ENCODE measurements at places on chromosomes 4 and X.

- no peak for DNase-seq
These were observed 225.8 kb upstream of the ETNPPL start for GRCh38 chr4:108988464-108989195.

DNA sequence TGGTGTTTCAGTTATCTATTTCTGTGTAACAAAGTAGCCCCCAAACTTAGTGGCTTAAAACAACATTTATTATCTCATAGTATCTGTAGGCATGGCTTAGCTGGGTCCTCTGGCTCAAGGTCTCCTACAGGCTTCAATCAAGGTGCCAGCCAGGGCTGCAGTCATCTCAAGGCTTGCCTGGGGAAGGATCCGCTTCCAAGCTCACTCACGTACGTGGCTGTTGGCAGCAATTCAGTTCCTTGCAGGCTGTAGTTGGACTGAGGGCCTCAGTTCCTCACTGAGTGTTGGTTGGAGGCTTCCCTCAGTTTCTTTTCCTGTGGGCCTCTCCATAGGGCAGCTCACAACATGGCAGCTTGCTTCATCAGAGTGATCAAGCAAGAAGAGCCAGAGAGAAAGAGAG, 9.3 kb downstream of the FAM120C start:
- DNase-seq, result no peak

DNA sequence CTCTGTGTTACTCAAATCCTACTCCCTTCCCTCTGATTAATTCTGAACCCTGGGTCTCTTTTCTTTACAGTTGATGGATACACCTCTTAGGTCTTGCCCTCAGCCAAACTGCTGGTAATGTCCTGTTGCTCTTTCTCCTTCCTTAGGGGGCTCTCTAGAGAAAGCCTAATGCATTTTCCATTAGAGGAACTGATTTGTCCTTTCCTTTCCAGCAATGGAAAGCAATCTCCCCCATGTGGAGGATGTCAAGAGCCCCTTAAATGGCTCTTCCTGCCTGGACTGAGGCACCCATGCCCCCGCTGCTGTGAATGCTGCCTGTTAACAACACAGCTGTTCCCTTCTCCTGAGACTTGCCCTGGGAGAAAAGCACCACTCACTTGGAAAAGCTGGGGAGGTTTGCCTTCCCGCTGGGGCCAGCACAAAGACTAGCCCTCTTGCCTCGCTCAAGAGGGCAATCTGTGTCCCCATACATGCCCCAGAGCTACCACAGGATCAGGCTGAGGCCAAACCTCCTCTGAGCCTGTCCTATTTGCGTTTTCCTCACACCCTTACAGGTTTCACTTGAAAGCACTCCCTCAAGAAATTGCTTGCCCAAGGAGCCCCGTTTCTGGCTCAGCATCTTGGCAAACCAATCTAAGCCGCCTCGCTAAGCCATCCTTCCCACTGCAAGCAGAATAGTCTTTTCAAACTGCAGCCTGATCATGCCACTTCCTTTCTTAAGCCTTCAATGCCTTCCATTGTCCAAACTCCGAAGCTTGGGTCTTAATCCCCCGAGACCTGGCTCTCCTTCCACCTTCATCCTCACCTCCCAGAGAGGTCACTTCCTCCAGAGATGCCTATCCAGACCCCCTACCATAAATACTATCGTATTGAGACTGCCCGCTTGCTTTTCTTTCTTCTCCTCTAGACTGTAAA, 23.2 kb upstream of the SMIM20 start:
- DNase-seq, result no peak

DNA sequence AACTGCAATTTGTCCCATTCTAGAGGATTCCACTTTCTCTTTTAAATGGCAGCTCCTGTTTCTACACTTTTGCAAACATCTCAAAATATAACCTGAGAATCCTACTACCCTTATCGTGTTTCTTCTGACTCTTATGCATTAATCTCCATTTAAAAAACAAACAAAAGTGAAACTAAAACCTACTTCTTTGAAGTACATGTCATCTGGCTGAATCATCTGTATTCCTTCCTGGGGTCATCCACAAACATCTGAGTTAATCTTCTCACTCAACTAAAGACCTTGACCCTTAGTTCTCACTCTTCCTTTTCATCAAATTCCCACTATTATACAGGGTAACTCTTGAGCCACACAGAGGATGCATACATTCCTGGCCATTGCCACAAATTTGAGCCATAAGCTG, 584.8 kb downstream of the PPARGC1A start:
- DNase-seq, result no peak

GRCh38 chr4:182897601-182898478, 19.3 kb downstream of the DCTD start:
- no peak for DNase-seq

- no peak for DNase-seq
These were observed 505.0 kb upstream of the PITX2 start for GRCh38 chr4:111127841-111128240.

DNA sequence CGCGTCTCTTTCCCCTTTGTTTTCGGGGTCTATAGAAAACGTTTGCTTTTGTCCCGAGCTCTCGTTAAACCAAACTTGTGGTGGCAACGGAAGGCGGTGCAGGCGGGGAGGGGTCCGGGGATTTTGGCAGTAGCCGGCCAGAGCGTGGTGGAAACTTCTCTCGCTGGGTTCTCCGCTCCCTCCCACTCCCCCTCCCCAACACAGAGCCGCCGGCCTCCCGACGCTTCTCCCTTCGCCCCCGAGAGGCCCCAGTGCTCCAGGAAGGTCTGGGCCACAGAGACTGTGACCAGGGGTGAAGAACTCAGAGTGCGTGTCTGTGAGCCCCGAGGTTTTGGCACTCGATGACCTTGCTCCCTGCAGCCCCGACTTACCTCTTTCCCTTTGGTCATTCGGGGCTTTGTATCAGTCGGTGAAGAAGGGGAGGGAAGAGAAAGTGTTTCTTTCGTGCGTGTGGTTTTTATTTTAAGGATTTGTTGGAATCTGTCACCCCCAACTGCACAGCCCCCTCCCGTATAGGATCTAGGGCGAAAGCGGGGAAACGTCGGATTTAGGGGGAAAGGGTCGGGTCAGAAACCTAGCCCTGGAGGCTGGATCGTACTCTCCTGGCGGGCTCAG, 9.0 kb upstream of the BCOR start:
- DNase-seq, result no peak

DNA sequence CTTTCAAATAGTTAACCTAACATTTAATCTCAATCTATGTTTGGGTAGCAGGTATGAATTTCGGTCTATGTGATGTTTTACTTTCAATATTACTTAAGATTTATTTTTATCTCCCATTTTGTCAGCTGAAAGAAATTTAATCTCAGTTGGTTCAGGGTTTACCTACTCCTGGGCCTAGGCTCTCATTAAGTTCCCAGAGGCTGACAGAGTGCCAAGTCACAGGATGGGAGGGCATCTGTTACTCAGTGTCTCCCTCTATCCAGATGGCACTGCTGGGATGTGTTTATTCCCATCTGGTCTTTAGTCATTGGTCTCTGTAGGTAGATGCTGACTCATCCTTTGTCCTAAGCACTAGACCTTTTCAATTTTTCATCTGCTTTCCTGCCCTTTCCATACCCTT, 129.4 kb upstream of the ARSJ start:
- DNase-seq, result no peak

DNA sequence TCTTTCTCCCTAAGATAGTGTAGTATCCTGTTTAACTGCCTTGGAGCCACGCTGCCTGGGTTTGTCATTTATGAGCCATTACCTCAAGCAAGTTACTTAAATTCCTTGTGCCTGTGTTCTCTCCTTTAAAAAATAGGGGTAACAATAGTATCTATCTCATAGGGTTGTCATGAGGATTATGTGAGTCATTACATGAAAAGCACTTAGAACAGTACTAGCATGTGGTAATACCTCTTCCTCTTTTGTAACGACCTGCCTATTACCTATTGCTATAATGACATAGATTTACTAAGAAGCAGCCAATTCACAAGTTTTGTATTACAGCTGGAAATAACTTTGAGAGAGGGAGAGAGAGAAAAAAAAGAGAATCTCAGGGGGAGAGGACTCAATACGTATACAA, 834.7 kb downstream of the RAPGEF2 start:
- DNase-seq, result no peak

DNA sequence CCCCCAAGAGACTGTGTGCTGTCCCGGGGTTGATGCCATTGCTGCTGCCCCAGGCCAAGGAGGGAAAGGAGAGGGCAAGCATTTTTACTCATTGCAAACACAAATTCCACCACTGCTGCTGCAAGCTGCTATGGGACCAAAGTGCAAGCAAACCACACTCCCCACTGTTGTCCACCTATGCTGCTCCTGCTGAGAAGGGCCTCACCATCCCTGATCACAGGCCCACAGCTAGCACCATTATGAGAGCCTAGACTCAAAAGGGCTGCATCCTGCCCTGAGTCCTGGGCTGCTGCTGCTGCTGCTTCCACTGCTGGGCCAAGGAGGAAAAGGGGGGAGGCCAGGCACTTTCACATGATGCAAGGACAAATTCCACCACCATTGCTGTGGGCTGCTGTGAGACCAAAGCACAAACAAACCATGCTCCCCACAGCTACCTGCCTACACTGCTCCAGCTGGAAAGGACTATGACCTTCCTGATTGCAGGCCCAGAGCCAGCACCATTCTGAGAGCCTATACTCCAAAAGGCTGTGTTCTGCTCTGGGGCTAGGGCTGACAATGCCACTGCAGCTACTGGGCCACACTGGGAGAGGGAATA, 218.2 kb upstream of the ZCCHC13 start:
- DNase-seq, result no peak

- DNase-seq, result peak; percentile 8
These were observed 75.1 kb downstream of the PRKX start for GRCh38 chrX:3638280-3638873.

GRCh38 chr4:120261117-120261516, 194.5 kb upstream of the MAD2L1 start:
- DNase-seq, result no peak

GRCh38 chrX:153819384-153820040, 10.8 kb downstream of the PDZD4 start:
- DNase-seq, result no peak

DNA sequence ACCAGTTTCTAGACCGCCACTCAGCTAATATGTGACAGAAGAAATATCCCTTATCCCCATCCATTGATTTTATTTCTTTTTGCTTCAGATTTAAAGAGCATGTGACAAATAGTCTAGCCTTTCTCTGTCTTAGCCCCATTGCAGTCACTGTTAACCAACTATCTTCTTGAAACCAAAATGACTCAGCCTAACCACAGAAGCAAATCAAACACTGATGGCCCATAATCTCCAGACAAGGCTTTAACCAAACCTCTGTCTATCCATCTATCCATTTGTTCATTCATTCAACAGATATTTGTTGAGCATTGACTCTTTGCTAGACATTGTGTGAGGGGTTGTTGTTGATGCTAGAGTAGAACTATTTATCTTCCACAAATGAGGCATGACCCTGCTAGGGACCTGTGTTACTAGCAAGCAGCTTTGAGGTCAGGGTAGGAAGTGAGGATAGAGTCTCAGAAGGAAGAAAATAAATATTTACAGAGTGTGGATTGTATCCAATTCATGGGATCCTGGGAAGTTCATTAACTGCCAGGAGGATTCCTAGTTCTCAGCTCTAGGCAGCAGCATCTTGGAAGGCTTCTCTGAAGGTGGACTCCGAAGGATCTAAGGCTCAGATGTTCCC, 22.5 kb downstream of the HNRNPH2 start:
- no peak for DNase-seq

DNA sequence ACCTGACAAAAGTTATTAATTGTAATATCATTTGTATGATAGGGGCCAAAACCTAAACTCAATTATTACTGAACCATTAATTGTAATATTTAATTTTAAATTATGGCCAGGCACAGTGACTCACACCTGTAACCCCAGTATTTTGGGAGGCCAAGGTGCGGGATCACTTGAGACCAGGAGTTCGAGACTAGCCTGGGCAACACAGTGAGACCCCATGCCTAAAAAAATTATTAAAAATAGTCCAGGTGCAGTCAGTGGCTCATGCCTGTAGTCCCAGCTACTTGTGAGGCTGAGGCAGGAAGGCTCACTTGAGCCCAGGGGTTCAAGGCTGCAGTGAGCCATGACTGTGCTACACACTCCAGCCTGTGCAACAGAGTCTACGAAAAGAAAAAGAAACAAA, 18.0 kb downstream of the PPAT start:
- DNase-seq, result no peak

GRCh38 chr4:2069161-2069971, 10.2 kb downstream of the NAT8L start:
- DNase-seq, result no peak

DNA sequence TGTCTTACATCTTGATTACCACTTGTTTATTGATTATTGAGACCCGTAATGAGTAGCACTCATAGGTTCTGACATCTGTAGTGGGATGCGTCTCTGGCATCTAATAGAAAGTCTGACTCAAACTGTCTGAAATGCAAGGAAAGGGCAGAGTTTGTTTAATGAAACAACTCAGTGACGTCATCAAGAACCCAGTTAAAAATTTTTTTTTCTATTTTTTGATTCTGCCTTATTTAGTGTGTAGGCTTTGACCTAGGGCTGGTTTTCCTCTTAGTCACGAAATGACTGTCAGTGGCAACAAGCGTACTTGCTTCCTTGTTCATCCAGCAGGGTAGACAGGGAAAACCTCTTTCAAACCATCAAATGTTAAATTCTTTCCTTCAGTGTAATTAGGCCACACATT, 3.1 kb upstream of the CDKL5 start:
- DNase-seq, result no peak

DNA sequence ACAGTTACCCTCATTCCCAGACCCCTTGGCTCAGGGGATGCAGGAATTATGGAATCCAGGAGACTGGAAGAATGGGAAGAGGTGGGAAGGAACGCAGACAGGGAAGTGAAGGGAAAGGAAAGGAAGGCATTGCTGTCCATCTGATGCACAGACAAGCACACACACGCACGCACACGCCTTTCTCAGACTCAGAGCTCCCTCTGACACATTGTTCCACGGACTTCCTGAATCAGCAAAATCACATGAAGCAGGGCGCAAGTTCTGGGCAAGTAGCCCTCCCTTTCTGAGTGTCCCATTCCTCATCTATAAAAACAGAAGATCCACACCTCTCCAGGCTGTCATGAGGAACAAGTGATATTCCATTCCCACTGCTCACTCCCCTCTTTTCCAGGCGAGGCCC, 13.2 kb downstream of the IQSEC2 start:
- no peak for DNase-seq

GRCh38 chr4:42262701-42263490, 110.4 kb upstream of the BEND4 start:
- no peak for DNase-seq

GRCh38 chrX:149825424-149825823, 43.7 kb downstream of the MAGEA9 start:
- no peak for DNase-seq
